ENCODE measurements at places on chromosomes 12 and 14.

GRCh38 chr12:52692254-52692653, 11.1 kb downstream of the KRT77 start:
- DNase-seq, result no peak

DNA sequence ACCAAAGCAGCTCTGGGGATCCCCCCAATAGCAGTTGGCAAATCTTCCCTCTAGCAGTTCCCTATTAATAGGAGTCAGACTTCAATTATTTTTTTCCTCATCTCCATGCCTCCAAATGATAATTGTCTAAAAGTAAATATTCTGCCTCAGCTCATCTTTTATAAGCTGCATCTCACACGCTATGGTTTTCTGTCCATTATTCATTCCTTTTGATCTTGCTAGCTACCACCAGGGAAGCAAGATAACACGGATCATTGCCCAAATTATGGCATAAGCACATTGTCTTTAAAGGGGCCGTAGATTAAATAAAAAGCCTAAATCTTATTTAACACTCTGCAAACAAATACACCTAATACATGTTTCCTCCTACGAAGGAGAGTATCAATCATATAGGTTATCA, 670.8 kb upstream of the FLRT2 start:
- DNase-seq, result no peak

DNA sequence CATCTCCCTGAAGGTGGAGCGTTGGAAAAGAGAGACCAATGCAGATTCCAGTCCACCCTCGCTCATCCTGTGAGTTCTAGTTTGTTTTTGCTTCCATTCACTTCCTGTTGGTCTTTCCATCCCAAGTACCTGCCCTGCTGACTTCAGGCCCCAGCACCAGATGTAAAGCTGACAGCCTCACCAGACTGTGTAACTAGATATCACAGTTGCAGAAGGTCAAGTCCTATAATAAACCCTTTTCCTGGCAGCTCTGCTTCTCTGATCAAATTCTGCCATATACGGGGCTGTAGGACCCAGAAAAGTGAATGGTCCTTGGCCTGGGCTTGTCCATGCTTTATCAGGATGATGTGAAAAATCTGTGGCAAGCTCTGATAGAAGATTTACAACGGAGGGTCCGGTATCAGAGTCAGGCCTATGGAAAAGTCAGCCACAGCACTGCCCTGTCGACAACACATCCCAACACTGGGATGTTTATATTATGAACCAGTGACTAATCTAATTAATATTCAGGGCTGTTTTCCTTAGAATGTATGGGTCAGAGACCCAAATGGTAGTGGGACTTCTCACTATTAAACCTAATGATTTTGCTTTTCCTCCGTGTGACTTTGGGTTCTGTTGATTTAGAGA, 42.1 kb downstream of the CCDC175 start:
- DNase-seq, result no peak

- no peak for DNase-seq
These were observed 21.4 kb upstream of the ADGRD1 start for GRCh38 chr12:130932061-130932930.

- no peak for DNase-seq
These were observed 16.3 kb upstream of the BEGAIN start for GRCh38 chr14:100603341-100604120.

DNA sequence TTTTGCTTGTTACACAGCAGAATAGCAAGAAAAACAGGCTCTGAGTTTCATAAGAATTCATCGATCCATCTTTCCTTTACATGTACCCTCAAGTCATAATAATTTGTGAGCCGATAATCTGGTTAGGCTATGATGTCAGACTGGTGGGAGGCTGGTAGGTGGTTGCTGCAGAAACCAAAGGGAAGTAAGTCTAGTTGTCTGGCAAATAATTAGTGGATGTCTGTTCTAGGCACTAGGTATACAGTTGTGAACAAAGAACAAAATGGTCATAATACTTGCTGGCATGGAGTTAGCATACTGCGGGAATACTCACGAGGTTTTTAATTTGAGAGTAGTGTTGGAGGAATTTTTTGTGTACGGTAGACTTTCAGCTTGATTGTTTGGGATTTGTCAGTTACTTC, 8.8 kb downstream of the SUSD6 start:
- no peak for DNase-seq

DNA sequence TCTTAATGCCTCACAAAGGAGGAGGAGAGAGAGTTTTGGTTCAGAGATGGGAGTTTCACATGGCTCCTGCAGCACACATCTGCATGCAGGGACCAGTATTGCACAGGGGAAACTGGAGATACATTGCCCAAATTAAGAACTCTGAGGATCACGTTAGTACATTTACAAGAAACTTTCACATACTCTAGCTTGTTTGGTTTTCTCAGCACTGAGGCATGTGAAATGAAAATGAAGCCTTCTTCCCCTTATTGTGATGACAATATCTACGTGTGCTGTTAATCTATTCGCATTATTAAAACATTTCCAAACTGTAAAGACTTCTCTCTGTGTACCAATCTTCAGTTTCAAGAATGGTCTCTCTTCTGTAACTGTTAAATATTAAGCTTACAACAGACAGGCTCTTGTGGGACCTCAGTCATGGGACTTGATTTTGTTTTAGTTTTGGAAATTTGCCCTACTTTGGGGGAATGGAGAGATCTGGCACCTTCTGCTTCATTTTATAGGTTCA, 124.7 kb downstream of the DAAM1 start:
- no peak for DNase-seq

- no peak for DNase-seq
These were observed 162.1 kb downstream of the ZFP36L1 start for GRCh38 chr14:68630611-68631393.

DNA sequence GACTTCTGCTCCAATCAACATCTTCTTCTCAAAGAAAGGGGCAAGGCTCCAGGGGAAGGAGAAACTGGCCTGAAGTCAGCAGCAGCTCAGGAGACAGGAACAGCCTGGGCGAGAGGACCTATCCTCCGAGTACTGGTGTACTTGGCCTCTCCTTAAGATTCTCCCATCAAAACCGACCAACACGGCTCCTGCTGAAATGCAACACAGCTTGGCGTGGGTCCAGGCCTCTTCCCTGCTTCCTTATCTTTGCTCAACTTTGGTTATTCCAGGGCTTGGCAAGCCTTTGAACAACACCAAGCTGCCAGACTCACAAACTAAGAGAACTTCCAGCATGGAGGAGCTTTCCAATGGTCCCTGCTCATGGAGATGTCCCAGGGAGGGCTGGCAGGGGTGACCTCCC, 377.4 kb downstream of the BCL11B start:
- DNase-seq, result no peak

GRCh38 chr14:67710209-67710608, 8.5 kb downstream of the RDH12 start:
- no peak for DNase-seq

GRCh38 chr14:68947802-68948201, 31.3 kb downstream of the ACTN1 start:
- no peak for DNase-seq

DNA sequence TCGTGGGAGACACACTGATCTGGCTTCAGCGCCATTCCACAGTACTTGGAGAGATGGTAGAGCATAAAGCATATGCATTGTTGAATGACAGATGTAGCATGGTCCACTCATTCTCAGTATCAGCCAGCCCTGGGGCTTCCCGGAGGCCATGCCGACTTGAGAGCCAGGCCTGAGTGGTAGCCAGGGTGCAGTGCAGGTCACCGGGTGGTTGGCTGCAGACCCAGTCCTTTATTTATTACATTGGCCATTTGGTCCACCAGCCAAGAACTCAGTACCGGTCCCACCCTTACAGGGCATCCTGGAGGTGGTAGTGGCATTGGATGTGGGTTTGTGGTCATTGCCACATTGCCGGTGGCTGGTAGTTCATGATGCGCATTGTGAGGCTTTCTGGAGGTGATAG, 121.6 kb upstream of the RTL1 start:
- no peak for DNase-seq

DNA sequence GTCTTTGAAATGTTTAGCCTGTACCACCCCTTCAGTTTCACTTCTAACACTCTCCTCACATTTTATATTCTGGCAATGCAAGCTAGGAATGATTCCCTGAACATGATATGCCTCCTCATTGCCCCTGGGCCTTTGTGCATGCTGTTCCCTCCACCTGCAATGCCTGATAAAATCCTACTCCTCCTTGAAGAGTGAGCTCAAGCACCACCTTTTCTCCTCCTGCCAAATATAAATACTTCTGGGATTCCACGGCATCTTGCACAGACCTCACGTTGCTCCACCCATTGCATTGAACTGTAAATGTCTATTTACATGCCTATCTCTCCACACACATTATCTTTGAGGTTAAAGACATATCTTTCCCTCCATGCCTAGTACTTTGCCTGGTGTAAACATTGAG, 21.1 kb downstream of the NKX2-1 start:
- no peak for DNase-seq

GRCh38 chr12:29547151-29547632, 49.7 kb upstream of the OVCH1 start:
- DNase-seq, result no peak

DNA sequence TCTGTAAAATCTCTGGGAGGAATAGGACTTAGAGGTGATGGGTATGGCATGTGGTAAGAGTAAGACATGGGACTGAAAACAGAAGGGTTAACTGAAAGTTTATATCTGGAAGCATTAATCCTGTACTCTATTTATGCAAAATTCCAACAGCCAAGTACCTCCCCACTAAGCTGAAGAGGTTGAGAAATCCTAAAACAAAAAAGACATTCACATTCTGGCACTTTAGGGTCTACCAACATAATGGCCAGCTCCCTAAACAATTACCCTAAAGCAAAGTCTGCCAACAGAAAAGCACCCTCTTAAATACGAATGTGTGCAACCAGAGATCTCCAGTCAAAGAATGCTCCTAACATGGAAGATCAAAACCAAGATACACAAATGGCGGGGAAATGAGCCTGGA, 87.4 kb downstream of the GTF2A1 start:
- no peak for DNase-seq

GRCh38 chr12:49882851-49883464, 20.7 kb downstream of the FAIM2 start:
- no peak for DNase-seq

DNA sequence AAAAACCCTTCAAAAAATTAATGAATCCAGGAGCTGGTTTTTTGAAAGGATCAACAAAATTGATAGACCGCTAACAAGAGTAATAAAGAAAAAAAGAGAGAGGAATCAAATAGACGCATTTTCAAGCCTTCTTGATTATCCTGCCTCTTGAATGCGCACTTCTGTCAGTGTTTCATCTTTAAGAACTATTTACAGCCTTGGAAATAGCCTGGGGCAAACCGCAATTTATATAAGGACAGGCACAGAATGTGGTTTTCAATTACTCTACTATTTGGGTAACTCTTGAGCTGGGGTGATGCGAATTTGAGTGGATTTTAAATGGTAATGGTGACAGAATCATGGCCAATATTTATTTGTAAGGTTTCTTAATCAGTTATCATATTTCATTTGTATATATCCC, 179.1 kb upstream of the OTX2 start:
- no peak for DNase-seq

DNA sequence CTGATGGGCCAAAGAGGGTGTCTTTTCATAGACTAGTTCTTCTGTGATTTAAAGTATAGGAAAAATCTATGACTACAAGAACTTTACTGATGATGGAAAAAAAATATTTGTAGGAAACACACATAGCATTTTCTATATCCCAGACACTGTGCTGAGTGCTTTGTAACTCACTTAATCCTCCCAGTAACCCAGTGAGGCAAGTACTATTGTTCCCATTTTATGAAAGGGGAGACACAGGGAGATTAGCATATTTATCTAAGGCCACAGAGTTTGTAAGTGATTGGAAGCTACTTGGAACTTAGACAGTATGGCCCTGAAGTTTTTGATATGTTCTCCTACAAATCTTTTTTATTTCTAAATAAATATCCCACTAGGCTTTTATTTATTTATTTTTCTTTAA, 19.9 kb downstream of the PRPF39 start:
- DNase-seq, result no peak

DNA sequence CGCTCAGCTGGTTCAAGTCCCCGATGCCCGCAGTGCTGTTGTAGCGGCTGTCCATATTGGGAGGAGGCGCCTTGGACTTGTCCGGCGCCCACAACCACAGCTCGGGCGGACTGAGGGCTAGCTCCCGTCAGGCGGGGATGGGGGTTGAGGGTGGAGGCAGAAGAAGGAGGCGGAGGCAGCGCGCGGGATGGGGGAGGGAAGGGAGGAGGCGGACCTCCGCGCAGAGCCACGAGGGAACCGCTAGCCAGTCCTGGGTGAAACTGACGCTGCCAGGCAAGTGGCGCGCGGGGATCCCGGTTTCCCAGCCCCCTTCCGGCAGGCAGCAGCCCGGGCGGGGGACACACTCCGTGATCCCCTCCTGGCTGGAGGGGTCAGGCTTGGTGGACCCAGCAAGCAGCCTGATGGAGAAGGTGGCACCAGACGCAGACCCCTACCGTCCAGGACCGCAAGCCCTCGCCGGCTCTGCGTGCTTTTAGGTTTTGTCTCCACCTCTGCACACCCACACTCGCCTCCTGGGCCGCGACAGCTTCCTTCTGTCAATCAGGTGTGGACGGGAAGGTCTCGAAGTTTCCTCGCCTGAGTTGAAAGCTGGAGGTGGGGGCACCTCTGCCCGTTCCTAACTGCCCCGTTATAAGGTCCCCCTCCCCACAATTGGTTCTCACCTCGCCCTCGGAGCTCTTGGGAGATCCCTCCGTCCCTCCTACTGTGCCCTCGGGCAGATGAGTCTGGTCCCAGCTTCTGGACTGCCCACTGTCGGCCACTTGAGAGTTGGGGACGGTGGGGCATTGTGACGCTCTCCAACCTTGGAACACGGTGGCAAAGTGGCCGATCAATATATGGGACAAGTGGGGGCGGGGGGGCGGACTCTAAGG, at the start of gene CPNE8:
Gene CPNE8, minus strand, starts transcription at position 112 of the 872 bp plus-strand sequence. Its CDS starts 57 bp downstream, at position 55.
- peak; percentile 39 for DNase-seq

DNA sequence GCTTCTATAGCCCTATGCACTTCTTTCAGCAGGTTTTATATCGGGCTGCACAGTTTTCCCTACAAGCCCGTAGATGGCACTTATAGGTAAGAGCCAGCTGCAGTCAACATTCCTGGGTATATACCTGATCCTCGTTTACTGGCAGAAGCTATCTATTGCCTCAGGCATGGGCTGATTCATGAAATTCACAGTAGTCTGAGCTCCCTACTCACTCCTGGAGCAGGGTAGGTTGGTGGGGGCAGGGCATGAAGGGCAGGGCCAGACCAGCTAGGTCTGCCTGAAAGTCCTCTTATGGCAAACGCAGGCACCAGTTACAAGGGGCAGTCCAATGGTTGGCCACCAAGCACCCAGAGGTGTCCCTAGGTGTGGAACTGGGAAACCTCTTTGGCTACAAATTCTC, 345.8 kb downstream of the RPS29 start:
- DNase-seq, result no peak

DNA sequence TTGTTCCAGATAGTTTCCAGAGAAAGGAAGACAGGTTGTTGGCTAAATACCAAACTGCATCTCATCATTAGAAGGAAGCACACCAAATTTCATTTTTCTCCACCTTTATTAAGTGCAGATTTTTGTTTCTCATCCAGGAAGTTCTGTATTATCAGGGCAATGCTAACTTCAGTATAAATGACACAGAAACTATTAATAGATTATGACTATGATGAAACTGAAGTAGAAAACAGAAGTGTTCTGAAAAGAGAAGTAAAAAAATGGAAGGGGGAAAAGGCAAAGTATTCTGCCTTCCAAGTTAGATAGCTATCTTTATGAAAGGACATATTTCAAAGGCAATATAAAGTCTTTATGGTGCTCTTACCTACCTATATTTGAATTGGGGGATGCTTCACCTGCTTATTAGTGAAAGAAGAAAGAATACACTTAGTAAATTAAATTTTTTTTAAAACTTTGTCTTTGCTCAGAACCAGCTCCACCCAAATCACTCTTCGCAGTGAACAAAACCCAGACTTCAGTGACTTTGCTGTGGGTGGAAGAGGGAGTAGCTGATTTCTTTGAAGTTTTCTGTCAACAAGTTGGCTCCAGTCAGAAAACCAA, 223.9 kb downstream of the PTPRO start:
- DNase-seq, result no peak
